ENCODE measurements at places on chromosomes 6 and 20. TPM values are rescaled to one million over a fixed set of nuclear protein-coding genes. Genes with fewer than 3 reads are reported as not detected.

Gene CYP21A2
- total RNA-seq, result 9.3 TPM

Gene PLG
- total RNA-seq, result not detected

Gene SLC23A2
- total RNA-seq, result 14.7 TPM

DNA sequence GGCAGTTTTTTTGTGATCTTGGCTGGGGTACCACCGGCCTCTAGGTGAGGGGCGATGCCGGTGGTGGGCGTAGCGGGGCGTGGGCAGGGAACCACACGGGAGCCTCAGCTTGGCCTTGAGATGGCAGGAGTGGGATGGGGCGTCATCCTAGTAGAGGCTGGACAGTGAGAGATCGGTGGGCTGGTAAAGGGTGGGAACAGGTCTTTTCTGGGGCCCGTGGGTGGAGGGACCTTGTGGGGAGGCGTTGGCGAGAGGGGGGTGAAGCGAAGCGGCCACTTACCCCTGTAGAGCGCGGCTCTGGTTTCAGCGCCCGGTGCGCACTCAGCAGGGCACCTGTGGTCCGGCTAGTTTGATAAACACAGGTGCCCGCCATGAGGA, 12.0 kb downstream of the ITPR3 start:
- no peak for DNase-seq

DNA sequence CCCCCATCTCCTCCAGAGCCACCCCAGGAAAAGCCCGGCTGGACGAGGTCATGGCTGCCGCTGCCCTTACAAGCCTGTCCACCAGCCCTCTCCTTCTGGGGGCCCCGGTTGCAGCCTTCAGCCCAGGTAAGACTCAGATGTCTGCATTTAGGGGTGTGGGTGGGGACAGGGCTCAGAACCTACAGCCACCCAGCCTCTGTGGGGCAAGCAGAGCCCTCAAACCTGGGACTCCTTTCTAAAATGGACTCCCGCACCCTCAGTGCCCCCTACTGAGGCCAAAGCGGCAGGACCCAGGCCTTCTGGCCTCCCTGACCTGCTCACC, 1.7 kb downstream of the SLC2A4RG start:
- no peak for DNase-seq

DNA sequence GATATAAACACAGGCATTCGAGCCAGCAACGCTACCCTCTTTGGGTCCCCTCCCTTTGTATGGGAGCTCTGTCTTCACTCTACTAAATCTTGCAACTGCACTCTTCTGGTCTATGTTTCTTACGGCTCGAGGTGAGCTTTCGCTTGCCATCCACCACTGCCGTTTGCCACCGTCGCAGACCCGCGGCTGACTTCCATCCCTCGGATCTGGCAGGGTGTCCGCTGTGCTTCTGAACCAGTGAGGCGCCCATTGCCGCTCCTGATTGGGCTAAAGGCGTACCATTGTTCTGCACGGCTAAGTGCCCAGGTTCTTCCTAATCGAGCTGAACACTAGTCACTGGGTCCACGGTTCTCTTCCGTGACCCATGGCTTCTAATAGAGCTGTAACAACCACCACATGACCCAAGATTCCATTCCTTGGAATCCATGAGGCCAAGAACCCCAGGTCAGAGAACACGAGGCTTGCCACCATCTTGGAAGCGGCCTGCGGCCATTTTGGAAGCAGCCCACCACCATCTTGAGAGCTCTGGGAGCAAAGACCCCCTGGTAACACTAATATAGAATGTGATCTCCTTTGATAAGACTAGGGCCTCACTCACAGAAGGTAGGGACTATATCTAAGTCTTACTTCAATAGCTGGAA, 973 bp downstream of the UBD start:
- DNase-seq, result no peak

GRCh38 chr6:89483111-89483720, 50.3 kb downstream of the ANKRD6 start:
- DNase-seq, result no peak

DNA sequence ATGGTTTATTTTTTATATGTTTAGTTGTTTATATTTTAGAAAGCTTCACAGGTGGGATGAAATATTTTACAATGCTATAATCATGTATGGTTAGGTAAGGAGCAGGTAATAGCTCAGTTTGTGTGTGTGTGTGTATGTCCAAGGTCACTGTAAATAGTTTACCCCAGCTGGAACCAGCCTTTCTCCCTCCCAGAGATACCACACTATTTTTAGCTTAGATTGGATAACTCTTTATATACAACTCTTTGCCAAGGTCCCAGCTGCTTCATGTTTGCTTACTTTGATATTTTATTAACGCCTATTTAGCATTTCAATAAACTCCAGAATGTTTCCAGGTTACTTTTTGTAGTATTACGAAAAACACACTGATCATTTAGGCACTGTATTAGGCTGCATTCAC, 1.8 kb upstream of the PEX7 start:
- no peak for DNase-seq
